ENCODE measurements at places on chromosomes 16 and 17.

DNA sequence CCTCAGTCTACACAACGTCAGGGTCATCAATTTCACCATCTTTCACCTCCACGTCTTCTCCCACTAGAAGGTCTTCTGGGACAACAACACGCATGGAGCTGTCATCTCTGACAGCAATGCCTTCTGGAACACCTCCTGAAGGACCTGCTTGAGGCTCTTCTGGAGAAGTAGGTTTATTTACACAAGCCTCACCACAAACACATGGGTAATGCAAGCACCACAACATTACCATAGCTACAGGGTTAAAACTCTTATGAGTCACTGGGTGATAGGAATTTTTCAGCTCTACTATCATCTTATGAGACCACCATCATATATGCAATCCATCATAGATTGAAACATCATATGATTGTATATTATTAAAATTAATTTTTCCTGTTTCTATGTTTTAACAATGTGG lies 215.4 kb downstream of the CHD9NB start:
- no peak for DNase-seq

DNA sequence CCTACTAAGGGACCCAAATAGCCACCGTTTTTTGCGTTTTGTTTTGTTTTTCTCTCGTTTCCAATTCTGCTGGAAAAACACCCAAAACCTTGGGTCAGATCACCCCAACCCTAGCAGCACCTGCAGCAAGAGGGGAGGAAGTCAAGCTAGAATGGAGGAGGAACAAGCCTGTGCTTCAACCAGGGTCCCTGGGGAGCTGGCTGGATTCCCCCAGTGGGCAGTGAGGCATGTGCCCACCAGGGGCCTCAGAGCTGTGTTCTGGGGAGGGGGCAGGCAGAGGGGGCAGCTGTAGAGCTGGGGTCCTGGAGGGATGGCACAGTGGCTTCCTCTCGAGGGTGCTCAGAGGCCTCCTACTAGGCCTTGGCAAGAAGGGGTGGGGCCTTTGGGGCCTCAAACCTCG lies 6.5 kb downstream of the CD79B start:
- no peak for DNase-seq

DNA sequence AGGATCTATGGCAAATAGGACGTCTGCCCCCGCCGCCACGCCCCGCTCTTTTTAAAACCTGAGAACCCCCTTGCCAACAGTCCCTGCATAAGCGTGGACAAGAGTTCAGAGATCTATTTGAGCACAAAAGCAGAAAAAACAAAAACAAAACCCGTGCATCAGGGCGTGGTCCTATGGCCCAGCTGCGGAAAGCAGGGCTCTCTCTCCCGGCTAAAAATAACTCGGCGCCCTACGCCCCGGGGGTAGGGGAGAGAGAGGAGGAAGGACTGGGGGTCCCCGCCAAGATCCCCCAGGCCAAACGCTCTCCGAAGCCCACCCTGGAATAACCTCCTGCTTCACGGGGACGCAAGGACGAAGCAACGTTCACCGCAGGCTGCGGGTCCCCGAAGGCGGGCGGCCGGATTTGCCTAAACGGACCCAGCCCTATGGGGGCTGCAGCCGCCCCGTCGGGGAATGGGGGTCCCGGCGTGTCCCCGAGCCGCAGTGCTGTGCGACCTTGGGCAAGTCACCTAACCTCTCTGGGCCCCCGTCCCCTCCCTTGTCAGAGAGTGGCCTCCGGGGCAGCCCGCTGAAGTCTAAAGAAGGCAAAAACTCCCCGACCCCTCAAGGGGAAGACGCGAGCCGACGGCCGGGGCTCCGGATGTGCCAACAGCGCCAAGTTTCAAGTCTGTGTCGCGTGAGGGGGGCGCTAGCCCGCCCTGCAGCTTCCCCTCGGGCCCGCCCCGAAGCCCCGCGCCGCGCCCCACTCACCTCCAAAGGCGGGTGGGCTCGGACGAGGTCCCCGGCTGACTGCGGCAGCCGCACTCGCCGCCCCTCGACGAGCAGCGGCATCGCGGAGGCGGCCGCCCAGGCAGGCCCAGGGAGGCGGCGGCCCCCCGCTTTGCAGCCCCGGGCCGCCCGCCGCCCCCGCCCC lies 477 bp downstream of the NTAN1 start:
- no peak for DNase-seq

GRCh38 chr16:996681-997080 lies 15.1 kb downstream of the SOX8 start:
- no peak for DNase-seq

GRCh38 chr17:68184141-68184571 lies 63.7 kb upstream of the AMZ2 start:
- DNase-seq = no peak

- no peak for DNase-seq
Observed at GRCh38 chr16:11907160-11907970, 8.4 kb downstream of the GSPT1 start.

DNA sequence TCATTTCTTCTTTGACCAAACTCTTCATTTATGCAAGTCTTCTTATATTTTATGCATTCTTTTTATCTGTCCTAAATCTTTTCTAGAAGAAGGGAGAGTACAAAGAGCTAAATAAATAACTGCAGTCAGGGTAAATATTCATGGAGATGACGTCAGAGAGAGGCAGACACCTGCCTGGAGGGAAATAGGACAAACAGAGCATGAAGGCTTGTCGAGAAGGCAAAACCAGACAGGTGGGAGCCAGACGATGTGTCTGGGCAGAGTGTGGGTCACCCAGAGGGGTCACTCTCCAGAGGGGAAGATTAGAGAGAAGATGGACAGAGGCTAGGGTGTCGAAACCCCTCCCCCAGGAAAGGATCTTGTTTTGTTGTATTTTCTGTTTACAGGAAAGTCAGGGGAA lies 78.3 kb upstream of the RPL38 start:
- DNase-seq = no peak

GRCh38 chr17:63928966-63929695 lies 3.0 kb downstream of the CD79B start:
- no peak for DNase-seq

- no peak for DNase-seq
Observed at GRCh38 chr17:39782481-39782880, 44.7 kb downstream of the GRB7 start.

GRCh38 chr17:28247671-28248555 lies 71.1 kb upstream of the TMEM97 start:
- DNase-seq = no peak

GRCh38 chr17:21272250-21272649 lies 12.3 kb upstream of the MAP2K3 start:
- DNase-seq = no peak

- DNase-seq = no peak
Observed at GRCh38 chr16:11117576-11118211, 138.3 kb downstream of the SOCS1 start.

DNA sequence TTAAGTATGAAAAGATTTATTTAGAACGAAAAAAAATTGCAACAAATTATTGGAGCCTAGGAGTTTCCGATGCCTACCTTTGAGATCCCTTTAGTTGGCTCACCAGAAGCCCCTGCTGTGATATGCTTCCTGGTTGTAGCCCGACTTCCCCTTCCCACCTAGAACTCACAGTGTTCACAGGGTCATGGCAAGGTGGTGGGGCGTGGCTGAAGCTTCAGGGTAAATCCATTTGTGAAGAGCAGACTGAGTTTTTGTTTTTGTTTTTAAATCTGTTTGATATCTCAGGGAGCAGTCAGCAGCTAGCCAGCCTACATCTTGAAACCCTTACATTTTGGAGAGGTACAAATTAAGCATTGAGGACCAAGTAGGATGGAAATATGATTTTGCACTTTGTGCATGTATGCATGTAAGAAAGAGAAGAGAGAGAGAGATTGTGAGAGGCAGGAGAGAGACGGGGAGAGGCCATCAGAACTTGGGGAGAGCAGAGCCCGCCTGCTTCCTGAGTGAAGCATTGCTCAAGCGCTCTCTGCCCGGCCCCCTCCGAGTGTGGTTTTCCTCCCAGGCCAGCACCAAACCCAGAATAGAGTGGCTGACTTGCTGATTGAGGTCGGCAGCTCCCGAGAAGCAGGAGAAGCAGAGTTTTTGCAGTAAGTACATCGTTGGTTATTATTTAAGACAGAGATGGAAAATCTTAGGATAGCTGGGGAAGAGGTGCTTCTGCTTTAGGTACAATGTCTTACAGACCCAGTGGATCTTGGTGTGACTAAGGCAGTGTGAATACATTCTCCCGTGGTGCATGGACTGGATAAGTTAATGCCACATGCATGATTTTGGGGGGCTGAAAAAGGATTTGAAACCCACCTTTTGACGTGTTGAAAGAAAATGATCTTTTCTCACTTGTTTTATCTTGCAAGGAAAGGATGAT lies 64.2 kb downstream of the SPECC1 start:
- DNase-seq = no peak

DNA sequence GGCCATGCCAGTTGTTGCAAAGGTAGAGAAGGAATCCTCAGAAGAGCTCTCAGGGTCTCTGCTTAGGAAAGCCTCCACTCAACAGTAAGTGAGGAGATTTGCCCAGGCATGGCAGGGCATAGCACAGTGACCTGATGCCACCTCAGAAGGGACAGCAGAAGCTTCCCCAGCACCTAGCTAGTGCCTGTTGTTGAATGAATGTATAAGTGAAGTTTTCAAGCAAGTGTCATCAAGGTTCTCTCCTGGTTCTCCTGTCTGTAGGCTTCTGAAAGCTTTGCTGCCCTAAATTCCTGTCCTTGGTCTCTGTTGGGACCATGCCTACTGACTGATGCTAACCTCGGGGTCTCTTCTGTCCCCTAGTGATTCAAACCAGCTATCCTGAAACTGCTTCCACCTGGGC lies 114.9 kb upstream of the TBX2 start:
- no peak for DNase-seq

- no peak for DNase-seq
Observed at GRCh38 chr16:88886845-88887521, 20.5 kb upstream of the PABPN1L start.

DNA sequence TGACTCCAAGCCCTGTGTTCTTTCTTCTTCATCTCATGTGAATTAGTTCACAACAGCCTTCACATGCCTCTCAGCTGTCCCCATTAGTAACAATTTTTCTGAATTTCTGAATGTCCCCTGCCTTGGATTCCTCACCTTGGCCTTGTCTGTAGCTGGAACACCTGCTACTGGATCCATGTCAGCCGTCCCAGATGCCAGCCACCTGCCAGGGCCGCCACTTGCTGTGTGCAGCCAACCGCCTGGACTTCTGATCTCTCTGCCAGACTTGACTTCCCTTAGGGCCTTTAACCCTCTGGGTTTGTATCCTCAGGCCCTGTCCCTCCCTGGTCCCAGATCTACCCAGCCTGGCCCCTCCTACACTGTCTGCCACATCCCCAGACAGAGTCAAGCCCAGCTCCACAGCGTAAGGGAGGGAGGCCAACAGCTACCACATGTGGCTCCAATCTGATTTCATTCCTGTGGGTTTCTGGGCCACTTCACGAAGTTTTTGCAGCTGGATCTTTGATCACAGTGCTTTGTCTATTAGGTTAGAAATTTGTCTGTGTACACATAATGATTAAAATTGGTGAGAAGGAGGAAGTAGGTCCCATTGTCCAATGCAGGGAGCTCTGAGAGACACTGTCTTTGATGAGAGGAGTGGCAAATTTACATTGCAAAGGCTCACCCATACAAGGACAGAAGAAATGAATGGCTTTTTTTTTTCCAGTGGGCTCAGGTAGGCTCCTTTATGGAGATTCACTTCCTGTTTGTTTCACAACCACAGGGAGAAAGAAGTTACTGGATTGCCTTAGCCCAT lies 15.3 kb downstream of the MPP2 start:
- no peak for DNase-seq

DNA sequence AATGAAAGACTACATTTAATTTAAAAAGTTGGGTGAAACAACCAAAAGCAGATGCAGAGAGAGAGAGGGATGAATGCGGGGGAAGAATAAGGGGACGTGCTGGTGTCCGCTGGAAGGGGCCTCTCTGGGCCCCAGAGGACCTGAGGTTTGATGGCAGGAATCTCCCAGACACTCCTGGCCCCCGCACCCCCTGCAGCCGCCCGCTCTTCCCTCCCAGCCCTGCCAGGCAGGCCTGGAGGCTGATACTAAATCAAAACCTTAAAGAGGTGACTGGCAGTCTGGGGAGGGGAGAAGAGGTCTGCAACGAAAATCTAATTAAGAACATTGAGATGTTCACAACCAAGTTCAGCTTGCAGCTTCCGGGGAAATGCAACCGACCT lies 2.4 kb downstream of the FOXL1 start:
- no peak for DNase-seq

All from amniotic stem cell (primary cell).